Stimulated activated CD4-positive, alpha-beta T cell treated with anti-CD3 and anti-CD28 coated beads, Interleukin-4, amount 100 ng/mL, for 24 hours (primary cell): ENCODE measurements at places on chromosomes 2 and 18.
A peak's percentile ranks its signal among the peaks of the same experiment; 100 is the strongest.

GRCh38 chr2:240766072-240766471, 53.9 kb downstream of the KIF1A start:
- DNase-seq = no peak

DNA sequence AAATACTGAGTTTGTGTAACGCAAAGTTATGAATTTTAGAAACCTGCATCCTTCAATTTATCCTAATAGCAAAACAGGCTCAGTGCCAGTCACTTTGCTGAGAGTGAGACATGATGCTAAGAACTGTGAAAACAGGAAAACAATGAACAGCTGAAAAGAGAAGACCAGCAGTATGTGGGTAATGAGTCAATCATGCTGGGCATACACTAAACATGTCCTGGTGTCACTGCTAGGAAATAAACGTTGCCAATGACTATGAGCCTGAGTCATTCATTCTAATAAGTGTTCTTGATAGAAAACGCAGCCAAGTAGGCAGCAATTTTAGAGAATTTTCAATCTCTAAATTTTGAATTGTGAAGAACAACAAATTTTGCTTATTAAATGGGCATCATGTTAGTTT, 237.3 kb downstream of the GALR1 start:
- no peak for DNase-seq

GRCh38 chr2:207796585-207797350, 27.1 kb upstream of the FZD5 start:
- DNase-seq = no peak

- DNase-seq = no peak
These were observed 88.7 kb downstream of the MYO1B start for GRCh38 chr2:191333911-191334357.

DNA sequence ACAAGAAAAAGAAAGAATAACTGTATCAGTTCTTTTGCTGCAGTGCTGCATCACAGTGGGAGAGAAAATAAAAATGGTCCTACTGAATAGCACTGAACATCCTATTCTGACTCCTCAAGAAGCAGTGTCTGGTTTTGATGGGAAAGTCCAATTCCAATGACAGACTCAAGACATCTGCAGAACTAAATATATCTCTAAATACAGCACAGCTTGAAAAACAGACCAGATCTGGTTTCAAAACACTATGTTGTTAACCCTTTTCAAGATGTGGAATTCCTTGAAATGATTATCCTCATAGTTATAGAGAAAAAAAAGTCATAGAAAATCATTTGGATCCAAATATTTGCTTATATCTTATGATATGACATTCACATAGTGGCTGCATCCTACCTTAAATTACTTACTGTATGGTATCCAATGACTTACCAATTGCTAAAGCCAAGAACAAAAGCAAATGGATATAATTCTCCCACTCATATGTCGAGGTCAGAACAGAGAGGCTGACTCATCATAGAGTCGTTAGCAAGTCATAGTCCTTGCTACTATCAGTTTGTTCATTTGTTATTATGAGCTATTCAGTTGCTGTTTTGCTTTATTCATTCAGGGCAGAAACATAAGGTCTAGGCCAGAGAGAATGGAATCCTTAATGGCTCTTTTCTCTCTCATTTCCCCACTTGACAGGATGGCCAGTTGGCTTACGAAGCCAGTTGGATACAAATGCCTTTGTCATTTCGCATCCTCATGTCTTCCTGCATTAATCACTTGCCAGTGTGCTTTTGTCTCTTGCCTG, 62.5 kb upstream of the ACVR2A start:
- no peak for DNase-seq

GRCh38 chr18:34633368-34633767, 76.7 kb upstream of the DTNA start:
- DNase-seq = no peak

GRCh38 chr2:46847185-46847710, 68.4 kb downstream of the MCFD2 start:
- DNase-seq = no peak

- DNase-seq = no peak
These were observed 370.9 kb upstream of the ZEB2 start for GRCh38 chr2:144890828-144891227.

GRCh38 chr2:86038291-86039081, 67.2 kb downstream of the POLR1A start:
- peak; percentile 68 for DNase-seq

- no peak for DNase-seq
These were observed 58.4 kb downstream of the PARD6G start for GRCh38 chr18:80188643-80189530.

- peak; percentile 16 for DNase-seq
These were observed 85.4 kb upstream of the ATG16L1 start for GRCh38 chr2:233165895-233166661.

GRCh38 chr2:95041060-95041823, 15.7 kb downstream of the MAL start:
- DNase-seq = no peak

- DNase-seq = no peak
These were observed 2.7 kb downstream of the CDH7 start for GRCh38 chr18:65753520-65753919.

DNA sequence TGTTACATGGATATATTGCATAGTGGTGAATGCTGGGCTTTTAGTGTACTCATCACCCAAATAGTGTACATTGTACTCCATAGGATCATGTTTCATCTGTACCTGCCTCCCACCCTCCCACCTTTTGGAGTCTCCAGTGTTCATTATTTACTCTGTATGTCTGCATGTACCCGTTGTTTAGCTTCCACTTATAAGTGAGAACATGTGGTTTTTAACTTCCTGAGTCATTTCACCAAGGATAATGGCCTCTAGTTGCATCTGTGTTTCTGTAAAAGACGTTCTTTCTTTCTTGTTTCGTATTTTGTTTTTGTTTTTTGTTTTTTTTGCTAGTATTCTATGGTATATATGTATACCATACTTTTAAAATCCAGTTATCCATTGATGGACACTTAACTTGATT, 107.5 kb downstream of the MSTN start:
- DNase-seq = no peak

DNA sequence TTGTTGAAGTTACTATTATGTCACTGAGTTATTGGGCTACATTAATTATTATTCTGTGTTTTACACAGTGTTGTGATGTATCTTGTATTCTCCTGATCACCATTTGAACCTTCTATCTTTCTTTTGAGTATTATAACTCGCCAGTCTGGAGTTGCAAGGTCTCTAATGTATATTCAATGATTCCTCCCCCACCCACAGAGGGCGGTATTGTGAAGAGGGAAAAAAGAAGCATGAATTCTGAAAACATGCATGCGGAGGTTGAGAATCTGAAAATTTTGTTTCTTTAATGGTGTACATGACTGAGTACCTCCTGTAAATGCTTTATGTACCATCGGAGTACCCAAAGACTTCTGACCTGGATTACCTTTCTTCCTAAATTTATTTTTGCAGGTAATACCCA, 266.6 kb downstream of the NR4A2 start:
- no peak for DNase-seq

DNA sequence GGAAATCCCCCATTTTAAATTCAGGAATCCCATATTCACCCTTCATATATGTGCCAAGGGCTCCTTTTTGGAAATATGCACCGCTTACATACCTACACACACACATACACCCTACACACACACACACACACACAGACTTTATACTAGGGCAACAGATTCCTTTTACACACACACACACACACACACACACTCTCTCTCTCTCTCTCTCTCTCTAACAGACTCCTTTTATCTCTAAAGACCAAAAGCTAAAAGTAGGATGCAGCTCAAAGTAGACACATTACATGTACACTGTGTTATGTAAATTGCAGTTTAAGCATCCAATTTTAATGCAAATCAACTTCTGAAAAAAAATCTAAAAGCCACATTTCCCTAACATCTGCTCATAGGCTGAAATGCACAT, 130.9 kb upstream of the CAPN13 start:
- no peak for DNase-seq

DNA sequence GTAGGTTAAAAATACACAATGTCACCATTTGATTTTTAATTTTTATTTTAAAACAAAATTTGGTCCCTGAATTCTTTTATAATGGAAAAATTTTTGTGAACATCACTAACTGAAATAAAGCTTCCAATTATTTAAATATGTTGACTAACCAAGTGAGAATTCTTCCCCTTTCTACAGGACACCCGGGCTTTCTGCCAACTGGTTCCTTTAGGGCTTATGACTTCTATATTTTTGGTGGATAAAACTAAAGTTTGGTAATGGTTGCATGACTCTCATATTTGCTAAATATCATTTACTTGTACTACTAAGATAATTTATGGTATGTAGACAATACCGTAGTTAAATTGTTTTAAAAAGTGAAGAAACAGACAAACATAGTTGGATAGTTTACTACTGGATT, 291.0 kb upstream of the DOK6 start:
- DNase-seq = no peak

DNA sequence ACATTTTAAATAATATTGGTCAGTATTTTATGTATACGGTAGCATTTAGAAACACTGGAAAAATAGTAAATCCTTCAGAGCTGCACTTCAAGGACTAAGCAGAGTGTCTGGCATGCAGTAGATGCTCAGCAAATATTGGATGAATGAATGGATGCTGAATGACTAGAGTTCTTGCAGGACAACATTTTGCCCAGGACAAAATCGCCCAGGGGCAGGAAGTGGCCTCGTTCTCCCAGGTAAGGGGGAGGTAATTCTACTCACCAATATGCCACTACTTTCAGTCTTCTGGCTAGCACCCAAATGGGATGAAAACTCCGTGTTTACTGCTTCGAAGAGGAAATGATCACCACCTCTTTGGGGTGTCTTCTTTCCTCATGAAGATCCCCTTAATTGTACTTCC, 4.0 kb upstream of the DGUOK start:
- no peak for DNase-seq

- DNase-seq = no peak
These were observed 9.6 kb downstream of the PTGR3 start for GRCh38 chr18:75199327-75199726.

DNA sequence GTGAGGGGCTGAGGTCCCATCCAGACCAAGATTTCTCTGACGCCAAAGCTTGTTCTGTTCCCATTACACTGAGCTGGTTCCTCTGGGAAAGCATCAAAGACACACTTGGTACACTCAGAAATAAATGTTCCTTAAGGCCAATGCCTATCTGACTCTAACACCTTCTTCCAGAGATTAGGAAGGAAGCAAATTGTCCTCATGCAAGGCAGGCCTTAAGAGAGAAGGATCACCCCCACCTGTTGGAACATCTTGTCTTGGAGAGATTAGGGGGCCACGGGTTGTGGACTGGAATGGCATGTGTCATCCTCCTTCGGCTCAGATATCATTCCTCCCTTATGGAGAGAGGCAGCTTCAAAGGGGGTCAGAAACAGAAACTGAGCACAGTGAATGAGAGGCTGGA, 100.2 kb downstream of the ANKRD44 start:
- DNase-seq = no peak

DNA sequence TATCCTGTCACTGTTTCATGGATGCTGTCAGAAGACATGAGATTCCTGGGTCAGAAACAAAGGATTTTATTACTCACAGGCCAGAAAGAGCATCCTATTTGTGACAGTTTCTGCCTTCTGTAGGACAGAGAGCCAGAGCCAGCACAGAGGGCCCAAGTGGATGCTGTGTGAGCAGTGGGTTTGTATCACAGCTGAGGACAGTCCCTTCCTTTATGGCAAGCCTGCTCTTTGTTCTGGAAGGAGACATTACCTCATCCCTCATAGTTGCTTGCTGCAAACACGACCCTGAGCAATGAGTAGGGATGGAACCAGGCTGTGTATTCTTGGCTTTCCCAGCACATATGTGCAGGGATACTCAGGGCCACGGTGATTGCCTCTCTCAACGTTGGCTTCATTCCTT, 41.6 kb downstream of the ARHGEF4 start:
- DNase-seq = no peak

- no peak for DNase-seq
These were observed 687.5 kb downstream of the NYAP2 start for GRCh38 chr2:226087051-226087450.

DNA sequence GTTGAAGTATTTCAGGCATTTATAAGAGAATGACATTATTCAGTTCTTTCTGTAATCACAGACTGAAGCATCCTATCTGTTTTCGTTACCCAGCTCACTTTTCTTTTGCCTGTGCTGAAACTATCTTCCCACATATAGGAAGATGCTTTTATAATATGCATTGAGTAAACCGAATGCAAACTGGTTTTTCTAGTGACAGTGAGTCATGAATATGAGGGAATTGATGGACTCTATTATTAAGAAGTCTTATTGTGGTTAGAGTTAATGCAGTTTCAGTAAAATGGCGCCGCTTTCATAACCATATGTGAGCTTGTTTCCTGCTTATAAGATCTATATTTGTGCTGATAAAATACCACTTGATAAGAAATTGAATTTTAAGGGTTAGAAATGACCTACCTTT, 59.2 kb downstream of the ACVR2A start:
- DNase-seq = no peak

- DNase-seq = no peak
These were observed 8.9 kb downstream of the TRAPPC12 start for GRCh38 chr2:3388412-3388738.

GRCh38 chr18:23612434-23613090, 26.3 kb upstream of the NPC1 start:
- no peak for DNase-seq

DNA sequence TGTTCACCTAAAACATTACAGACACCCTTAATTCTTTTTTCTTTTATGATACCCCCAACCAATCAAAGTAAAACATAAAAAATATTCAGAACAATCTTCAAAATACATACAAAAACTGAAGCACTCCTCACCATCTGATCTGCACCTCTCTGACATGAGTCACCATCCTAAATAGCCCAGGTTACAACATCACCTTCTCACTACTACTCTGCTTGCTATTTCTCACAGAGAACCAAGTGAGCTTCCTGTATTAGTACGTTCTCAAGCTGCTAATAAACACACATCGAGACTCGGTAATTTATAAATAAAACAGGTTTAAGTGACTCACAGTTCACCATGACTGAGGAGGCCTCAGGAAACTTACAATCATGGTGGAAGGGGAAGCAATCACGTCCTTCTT, 183.5 kb downstream of the CBLN2 start:
- DNase-seq = no peak

DNA sequence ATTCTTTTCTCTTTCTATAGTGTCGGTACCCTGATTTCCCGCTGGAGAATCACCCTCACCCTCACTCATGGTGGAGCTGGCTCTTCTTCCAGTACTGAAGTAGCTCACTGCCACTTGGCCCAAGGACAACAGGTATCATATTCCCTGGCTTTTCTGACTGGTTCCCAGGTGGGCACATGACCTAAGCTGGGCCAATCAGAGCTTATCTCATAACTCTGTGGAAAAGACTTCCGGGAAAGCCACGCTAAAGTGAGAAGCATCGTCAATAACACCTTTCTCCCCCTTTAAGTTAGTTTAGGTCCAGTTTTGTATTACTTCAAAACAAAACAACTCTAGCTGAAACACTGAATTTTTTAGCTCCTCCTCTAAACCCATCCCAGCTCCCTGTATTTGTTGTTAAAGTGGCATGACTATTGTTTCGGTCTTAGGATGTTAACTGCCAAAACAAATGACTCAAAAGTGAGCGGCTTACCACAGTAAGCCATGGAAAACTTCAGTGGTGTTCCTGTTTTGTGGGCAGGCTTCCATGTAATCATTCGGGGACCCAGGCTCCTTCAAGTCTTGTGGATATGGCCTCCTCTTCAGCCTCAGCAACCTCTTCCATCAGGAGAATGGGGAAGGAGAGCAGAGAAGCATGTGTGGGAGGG, 137.4 kb upstream of the DLX2 start:
- DNase-seq = no peak

- no peak for DNase-seq
These were observed 15.5 kb upstream of the ERCC3 start for GRCh38 chr2:127309468-127309867.
